Stimulated activated CD4-positive, alpha-beta T cell treated with anti-CD3 and anti-CD28 coated beads, Interleukin-1b, Interleukin-23, amount 100 ng/mL, for 4 hours (primary cell): ENCODE measurements at places on chromosomes 1 and 21.

- DNase-seq: no peak
Observed at GRCh38 chr1:160539990-160540858, 17.2 kb upstream of the SLAMF6 start.

GRCh38 chr1:240630409-240630808 is 18.5 kb upstream of the GREM2 start:
- no peak for DNase-seq

DNA sequence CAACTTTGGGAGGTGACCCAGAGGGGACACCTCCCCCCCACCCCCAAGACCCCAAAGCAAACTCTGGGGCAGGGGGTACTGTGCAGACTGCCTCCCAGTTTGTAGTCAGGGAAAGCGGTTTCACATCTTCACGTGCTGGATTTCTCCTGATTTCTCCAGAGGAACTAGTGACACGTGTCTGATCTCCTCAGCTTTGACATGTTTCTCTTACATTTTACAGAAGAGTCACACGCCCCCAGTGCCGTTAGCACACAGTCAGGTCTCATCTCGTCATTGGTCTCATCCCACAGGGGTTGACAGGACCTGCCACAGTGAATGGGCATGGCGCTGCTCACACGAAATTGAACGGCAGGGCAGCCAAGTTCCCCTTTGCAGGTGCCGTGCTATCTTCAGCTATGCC is 11.8 kb downstream of the PDPN start:
- no peak for DNase-seq

DNA sequence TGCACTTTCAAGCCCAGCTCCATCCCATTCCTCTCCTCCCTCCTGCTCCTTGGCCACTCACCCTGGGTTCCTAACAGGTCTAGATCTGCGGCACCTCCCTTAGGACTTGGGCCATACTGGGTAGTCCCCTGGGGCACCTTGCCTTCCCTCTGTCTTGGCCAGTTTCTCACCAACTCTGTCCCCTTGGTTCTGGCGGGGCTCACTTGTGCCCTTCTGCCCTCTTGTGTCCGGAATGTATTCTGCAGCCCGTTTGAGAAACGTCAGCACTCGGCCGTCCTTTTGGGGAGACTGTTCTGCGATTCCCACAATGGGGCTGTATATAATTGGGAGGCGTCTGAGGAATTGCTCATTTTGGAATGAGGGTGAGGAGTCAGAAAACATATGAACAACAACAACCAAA is 162.4 kb downstream of the ZSCAN20 start:
- no peak for DNase-seq

DNA sequence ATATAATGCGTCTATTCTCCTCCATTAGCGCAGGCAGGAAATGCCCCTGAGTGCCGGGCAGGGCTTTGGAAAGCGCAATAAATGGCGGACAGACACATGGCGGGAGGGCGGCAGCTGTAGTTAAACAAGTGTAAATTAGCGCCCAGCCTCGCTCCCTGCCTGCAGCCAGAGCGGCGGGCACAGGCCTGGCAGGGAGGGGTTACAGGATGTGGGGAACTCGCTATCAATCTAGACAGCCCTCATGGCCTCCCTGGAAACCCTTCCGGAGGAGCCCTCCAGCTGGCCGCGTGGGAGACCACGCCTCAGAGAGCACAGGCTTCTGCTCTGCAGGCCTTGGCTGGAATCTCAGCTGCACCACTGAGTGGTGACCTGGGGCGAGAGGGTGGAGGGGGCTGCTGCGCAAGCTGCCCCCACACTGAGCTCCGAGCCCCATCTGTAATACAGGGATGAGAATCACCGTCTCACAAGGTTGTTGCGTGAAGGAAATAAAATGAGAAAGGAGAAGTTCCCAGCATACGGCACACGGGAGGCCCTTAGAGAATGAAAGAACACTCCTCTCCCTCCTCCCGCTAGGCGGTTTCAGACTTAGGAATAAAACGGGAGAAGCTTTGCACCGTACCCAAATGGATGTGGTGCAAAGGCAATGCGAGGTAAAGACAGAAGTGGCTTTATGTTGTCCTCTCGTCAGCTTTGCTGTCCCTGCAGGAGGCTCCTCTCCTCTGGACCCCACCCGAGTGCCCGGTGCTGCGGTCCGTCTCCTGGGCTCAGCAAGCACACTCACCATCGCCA is 167.2 kb upstream of the POU3F1 start:
- no peak for DNase-seq

GRCh38 chr1:26317146-26317545 is 612 bp upstream of the CD52 start:
- DNase-seq: no peak

DNA sequence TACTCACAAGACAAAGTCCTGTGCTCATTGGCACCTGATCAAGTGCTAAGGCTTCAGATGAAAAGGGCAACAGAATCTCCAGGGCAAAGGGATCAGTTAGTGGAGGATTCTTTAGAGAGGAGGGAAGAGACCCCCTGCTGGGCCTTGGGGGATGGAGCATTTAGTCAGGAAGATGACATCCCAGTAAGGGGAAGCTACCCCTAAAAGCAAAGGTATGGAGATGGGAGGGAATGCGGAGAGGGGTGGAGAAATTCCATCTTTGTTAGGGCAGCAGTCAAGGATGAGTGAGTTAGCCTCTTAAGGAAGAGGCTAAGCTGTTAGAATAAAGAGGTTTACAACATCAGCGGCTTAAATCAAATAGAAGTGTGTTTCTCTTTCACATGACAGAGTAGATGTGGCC is 67.4 kb downstream of the ST6GALNAC3 start:
- DNase-seq: no peak

DNA sequence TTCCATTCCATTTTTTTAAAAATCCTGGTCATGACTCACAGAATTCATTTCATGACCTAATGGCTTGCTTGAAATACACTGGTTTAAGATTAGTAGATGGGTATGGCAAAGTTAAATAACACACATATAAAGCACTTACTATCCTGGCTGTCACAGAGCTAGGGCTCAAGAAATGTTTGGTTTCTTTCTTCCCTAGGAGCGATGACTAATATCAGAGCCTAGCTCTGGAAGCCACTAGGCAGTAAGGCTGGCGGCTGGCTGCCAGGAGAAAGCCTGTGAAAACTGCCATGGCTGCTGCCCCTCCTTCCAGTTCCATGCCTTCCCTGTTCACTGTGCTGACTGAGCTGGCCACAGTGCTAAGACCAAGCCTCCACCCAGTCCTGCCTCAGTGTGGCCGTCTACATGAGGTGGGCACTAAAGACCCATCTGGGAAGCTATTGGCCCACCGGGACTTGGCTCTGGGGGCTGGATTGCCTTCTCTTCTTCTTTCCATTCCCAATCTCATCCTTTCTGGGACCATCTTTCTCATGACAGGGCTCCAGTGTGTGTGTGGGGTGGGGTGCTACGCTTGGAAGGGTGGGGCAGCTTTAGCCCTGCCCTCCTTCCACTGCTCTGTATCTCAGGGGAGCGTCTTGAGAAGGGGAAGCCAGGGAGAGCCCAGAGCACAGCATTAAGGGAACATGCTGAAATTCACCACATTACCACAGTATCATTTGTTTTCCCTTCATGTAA is 10.8 kb upstream of the ASCL5 start:
- DNase-seq: no peak

DNA sequence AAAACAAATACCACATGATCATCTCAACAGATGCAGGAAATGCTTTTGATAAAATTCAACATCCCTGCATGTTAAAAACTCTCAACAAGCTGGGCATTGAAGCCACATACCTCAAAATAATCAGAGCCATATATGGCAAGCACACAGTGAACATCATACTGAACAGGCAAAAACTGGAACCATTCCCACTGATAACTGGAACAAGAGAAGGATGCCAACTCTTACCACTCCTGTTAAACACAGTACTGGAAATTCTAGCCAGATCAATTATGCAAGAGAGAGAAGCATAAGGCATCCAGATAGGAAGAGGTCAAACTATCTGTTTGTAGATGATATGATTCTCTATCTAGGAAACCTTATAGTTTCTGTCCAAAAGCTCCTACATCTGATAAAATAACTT is 91.6 kb downstream of the DNAH14 start:
- DNase-seq: no peak

DNA sequence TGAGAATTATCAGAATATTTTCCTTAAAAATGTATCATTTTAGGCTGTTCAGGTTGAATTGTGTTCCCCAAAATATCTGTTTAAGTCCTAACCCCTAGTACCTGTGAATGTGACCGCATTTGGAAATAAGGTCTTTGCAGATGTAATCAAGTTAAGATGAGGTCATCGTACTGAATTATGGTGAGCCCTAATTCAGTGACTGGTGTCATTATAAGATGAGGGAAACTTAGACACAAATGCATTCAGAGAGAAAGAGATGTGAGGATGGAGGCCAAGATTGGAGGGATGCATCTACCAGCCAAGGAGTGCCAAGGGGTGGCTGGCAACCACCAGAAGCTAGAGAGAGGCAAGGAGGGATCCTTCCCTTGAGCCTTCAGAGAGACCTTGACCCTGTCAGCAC is 4.1 kb downstream of the RAB4A start:
- no peak for DNase-seq

DNA sequence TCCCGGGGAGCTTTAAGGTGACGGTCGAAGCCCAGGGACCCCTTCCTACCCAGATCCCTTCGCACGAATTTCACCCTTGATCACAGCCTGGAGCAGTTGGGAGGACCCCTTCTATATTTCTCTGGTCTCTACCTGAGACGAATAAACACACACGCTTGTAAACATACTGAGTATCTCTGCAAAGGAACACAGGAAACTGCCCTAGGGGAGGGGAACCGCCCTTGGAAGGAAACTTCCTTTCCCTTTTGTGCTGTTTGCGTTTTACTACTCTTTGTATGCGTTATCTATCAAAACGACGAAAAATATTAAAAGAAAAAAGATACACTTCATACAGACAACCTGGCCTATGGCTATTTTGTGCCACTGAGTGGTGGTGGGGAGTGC is 750 bp downstream of the NECAP2 start:
- DNase-seq: no peak

DNA sequence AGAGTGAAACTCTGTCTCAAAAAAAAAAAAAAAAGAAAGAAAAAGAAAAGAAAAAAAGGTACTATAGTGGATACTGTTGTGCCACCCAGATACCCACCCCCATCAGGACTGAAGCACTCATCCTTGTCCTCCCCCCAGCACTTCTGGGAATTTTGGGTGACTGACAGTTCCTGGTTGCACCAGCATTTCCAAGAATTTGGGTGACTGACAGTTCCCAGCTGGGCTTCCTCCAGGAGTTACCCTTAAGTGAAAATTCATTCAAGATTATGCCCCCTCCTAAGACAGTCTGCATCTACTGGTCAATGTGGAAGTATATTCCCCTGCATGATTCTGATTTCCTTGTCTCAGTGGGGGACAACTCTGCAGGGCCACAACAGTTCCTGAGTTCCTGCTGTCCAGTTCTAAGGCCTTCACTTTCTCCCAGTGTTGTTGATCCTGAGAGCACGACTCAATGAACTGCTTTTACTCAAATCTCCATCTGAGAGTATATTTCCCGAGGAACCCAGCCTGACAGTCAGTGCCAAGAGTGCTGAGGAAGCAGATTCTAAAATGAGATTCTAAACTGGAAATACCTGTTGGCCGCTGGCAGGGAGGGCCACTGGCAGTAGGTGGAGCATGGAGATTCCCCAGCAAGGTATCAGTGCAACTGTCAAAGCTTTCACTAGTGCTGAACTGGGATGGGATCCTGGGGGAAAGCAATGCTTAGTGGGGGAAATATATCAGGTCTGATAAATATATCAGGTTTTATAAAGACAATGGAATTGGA is 18.5 kb downstream of the RIIAD1 start:
- no peak for DNase-seq
